ENCODE measurements at places on chromosomes 2 and 18. TPM values are rescaled to one million over a fixed set of nuclear protein-coding genes. Genes with fewer than 3 reads are reported as not detected.
A peak's percentile ranks its signal among the peaks of the same experiment; 100 is the strongest.

- DNase-seq = no peak
These were observed 4.3 kb upstream of the SNTG2 start for GRCh38 chr2:946073-946948.

GRCh38 chr2:74474481-74474880 lies 2.0 kb upstream of the MRPL53 start:
- DNase-seq = no peak

- no peak for DNase-seq
These were observed 176.8 kb upstream of the LRP1B start for GRCh38 chr2:142307616-142308115.

The PCARE gene
- not detected for total RNA-seq

The LDLRAD4 gene
- not detected for total RNA-seq

- no peak for DNase-seq
These were observed 6.4 kb upstream of the DSG2 start for GRCh38 chr18:31491586-31491985.

The USP34 gene
- 128 TPM for total RNA-seq

The AMMECR1L gene
- total RNA-seq = 14.0 TPM

DNA sequence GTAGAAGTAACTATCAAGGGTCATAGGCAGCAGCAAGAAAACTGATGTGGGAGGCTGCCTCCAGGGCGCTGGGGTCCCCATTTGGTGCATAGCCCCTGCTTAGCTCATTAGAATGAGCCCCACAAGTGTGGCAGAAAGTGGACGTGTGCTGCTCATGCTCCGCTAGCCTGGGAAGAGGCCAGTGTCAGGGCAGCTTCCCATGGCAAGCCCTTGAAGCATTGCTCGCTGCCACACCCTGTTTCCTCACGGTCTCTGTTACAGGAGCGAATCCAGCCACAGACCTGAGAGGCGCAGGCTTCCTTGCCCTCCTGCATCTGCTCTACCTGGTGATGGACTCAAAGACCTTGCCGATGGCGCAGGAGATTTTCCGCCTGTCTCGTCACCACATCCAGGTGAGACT lies 22.5 kb downstream of the ELMOD3 start:
- DNase-seq = no peak

DNA sequence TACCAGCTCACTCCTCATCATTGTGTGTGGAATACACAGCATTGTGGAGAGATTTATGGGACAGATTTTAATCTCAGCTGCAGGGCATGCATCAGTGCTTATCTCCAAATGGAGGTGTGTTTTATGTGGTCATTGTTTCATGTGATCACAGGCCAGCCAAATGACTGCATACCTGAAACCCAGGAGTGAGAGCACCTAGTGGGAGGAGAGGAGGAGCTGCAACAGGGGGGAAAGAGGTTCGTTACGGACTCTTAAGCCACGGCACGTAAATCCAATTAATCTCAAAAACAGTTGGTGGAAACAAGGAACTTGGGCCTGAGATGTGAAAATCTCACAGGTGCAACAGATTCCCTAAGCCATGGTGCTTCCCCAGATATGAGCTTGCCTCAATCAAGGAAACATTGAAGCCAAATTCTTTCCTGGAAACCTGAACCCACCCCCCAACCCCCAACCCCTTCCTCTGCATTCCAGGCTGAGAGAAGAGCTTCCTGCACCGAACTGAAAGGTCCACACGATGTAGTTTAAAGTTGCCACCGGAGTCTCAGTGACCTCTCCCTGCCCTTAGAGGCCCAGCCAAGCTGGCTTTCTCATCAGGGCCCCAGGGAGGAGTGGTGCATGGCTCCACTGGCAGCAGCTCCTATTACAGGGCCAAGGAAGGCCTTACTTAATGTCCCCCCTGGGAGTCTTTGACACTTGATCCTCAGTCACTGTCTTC lies 167.4 kb downstream of the C1D start:
- DNase-seq = no peak

- DNase-seq = no peak
These were observed 239.5 kb downstream of the MYCN start for GRCh38 chr2:16179701-16180416.

- DNase-seq = no peak
These were observed 22.5 kb downstream of the SH3RF3 start for GRCh38 chr2:109151519-109151918.

DNA sequence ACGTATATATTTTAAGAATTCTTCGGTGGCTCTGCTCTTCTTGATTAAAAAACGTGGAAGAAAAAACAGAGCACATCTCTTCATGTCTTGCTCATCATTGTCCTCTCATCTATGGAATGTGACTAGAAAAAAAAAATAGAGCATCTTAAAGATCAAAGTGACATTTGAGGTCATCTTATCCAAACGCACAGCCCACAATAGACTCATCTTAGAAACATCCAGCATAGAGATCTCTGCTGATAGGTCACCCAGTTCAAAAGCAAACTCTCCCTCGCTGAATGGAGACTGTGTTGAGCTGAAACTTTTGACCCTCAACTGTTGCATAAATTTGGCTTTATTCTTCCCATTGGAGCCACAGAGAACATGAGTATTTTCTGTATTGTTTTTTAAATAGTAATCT lies 65.2 kb downstream of the CMPK2 start:
- peak; percentile 54 for DNase-seq

DNA sequence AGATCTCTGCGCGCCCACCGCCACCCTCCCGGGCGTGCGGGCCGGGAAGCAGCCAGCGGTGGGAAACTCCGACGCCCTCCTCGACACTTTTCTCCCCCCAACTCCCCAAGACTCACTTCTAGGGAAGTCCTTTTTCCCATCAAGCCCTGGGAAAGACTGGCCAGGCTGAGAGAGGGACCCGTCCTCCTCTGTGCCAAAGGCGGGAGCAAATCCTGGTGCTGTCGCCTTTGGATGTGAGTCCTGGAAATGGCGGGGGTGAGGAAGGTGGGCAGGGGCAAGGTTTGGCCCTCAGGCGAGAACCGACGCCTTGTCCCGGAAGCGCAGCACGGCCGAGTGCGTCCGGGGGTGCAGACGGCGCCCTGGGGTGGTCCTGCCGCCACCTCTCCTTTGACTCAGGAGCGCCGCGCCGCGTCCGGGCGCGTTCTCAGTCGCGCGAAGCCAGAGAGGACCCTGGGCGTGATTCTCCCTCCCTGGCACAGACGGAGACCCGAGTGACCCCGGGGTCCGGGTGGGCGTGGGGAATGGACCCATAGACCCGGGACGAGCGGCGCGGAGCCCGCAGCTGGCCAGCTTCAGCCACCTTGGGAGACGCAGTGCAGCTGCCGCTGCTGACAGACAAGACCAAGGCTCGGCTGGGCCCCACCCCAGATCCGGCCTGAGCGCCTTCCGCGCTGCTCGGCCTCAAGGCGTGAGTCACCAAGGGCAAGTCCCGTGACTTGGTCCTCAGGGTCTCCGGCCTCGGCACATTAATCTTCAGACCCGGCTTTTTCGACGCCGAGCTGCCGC lies 3.5 kb upstream of the LBX2 start:
- peak; percentile 84 for DNase-seq

DNA sequence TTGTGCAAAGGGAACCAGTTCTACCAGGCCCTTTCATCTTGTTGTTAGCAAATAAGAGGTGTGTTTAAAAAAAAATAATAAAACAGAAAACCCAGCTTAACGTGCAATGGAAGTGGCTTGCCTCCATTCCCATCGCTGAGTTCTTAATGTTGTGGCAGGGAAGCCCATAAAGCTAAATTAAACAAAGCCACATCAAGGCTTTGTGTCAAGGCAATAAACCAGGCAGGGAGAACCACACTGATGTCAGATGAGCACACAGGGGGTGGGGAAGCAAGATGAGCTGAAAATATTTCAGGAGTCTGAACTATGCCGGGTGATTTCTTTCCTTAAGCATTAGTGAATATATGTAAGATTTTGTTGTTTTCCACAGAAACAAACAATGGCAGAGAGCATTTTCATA lies 73.5 kb downstream of the PHLPP1 start:
- no peak for DNase-seq

- no peak for DNase-seq
These were observed 19.3 kb downstream of the IGFBP2 start for GRCh38 chr2:216652566-216652965.

The WDFY1 gene
- 93.6 TPM for total RNA-seq

- DNase-seq = no peak
These were observed 22.4 kb upstream of the PUM2 start for GRCh38 chr2:20372896-20373640.

DNA sequence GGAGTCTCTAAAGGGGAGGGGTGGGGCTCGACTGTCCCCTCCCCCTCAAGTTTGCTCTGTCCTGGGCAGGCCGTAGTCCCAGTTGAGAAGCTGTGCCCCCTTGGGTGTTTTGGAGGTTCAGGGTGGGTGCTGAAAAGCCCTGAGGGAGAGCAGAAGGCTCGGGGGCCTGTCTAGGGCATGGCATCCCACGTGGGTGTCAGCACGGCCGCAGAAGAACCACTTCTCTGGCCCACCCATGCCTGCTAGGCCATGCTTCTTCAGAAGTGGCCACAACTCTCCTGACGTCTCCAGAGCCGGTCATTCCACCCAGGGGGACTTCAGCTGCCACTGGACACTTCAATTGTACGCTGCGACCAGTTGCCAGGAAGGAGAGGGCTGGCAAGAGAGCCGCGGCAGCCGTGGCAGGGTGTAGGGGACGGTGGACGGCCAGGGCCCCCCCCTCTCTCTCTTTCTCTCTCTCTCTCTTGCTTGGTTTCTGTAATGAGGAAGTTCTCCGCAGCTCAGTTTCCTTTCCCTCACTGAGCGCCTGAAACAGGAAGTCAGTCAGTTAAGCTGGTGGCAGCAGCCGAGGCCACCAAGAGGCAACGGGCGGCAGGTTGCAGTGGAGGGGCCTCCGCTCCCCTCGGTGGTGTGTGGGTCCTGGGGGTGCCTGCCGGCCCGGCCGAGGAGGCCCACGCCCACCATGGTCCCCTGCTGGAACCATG lies at the start of gene INPP5D:
INPP5D (plus strand) TSS at position 546 of the 704 bp plus-strand sequence; CDS start at position 683, 137 bp downstream.
- no peak for DNase-seq

GRCh38 chr2:196464311-196464710 lies 175.2 kb upstream of the CCDC150 start:
- DNase-seq = peak; percentile 26

DNA sequence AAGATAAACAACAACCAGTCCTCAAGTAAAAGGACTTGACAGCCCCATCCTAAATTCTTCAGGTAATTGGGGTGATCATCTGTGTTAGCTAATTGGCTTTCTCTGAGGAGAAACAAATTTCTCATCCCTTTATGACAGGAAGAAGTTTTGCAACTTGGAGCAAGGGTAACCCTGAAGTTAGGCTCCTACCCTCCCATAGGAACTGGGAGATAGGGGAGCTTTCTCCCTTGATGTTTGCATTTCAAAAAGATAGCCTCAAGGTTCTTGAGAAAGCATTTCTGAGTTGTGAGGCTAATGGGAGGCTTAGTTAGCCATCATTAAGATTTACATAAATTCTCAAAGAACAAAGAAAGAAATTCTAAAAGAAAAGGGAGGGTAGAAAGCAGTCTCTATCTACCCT lies 95.4 kb downstream of the MAP2 start:
- no peak for DNase-seq

The STK17B gene
- 50.3 TPM for total RNA-seq

DNA sequence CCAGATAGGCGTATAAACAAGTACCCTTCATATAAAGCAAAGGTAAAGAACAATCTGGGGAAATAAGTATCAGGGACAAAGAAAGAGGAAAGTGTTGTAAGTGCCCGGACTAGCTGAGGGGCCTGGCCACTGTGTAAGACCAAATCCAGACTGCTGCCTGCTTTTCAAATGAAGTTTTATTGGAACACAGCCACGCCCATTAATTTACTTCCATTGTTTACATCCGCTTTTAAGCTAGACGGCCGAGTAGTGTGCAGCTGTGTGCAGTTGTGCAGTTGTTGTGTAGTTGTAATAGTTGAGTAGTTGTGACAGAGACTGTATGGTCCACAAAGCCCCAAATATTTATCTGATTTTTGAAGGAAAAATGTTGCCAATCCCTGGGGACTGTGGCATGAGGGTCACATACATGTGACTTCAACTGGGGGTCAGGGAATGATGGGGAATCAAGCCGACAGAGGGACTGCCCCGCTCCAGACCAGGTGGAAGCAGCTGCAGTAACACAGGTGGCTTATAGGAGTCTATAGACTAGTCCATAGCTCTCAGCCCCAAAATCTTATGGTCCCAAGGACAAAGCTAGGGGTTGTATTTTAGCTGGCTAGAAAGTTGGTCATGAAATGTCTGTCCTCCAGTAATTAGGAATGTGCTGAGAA lies 30.0 kb downstream of the FHL2 start:
- DNase-seq = no peak

DNA sequence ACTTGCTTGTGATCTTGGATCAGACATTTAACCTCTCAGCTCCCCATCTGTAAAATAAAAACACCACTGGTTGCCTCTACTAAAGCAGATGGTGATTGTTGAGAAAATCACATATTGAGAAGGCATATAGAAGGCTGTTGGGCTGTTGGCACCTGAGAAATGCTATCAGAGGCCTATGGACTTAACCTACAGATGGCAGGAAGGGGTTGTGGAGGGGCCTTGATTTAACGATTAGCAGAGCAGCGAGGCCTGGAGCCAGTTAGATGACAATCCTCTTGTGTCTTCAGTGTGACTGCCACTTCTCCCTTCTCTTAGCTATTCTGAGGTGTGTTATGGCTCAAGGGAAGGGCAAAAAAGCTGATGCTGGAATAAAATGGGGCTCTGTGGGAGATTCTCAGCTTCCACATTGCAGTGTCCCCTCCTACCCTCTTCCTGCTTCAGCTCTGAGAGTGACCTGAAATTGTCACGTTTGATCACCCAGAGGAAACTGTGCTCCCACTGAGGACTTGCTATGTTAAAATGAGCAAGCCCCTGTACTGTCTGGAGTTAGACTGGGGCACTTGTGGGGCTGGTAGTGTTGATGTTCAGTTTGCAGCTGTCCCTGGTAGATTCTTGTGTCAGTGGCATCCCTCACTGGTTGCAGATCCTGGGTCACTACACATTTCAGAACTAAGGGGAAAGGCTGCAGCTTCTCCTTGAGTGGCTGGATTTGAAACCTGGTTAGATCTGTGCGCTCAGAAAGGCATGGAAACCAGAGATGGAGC lies 31.5 kb downstream of the CXCR4 start:
- no peak for DNase-seq

GRCh38 chr2:38406597-38407110 lies 29.6 kb upstream of the ATL2 start:
- no peak for DNase-seq

DNA sequence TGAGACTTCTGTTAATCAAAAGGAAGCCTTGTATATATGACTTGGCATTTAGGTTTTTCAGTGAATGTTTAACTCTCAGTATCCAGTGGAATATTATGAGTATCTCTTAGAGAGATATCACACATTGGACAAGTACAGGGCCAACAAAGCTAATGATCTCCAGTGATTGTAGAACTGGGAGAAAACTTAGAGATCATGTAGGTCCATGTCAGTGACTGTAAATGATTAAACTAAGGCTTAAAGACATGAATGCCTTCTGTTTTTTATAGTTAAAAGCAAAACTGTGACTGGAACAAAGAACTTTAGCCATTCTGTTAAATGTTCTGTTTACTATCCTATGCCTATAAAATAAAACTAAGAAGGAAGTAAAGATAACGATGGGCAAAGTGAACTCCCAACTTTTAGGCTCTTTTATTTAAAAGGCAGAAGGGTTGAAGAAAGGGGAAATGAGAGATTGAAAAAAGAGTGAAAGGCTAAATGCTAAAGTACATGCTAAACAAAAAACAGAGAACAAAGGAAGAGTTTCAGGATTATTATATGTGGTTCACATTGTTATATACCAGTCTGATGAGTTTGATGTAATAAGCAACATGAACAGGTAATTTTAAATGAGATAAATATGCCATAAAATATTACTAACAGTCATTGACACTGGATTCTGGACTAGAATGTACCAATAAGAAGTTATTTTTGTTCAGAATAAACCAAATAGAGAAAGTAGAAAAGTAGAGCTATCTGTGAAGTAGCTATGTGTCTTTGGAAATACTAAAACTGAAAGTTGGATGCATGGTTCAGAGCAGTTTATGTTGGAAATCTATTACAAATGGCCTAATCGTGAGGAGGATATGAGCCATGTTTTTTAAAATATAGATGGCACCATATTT lies 37.1 kb upstream of the TNFRSF11A start:
- DNase-seq = no peak

The FAM124B gene
- not detected for total RNA-seq

The NDUFAF7 gene
- 12.8 TPM for total RNA-seq
